ENCODE measurements at places on chromosomes 5 and 9. TPM values are rescaled to one million over a fixed set of nuclear protein-coding genes. Genes with fewer than 3 reads are reported as not detected.

OR13J1 gene
- total RNA-seq, result not detected

GLRA1 gene
- total RNA-seq, result not detected

KCNIP1 gene
- not detected for total RNA-seq

PCDHB2 gene
- not detected for total RNA-seq

DNA sequence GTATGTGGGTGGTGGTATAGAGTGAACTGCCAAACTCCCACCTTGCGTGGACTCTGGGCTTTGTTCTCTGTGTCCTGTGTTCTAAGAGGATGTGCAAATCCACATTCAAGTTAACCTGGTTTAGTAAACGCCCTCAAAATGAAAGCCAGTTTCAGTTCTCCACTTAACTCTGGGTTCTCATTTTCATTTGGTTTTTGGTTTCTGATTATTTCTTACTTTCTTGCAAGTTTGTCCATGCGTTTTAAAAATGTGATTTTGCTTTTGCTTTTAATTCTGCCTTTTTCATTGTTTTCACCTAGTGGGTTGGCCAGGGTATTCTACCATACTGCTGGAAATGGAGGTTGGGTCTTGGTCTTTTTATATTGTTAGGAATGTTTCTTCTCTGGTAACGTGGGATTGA lies 38.2 kb downstream of the GALNT10 start:
- DNase-seq, result no peak

GRCh38 chr5:116652903-116653302 lies 78.3 kb upstream of the SEMA6A start:
- DNase-seq, result no peak

DNA sequence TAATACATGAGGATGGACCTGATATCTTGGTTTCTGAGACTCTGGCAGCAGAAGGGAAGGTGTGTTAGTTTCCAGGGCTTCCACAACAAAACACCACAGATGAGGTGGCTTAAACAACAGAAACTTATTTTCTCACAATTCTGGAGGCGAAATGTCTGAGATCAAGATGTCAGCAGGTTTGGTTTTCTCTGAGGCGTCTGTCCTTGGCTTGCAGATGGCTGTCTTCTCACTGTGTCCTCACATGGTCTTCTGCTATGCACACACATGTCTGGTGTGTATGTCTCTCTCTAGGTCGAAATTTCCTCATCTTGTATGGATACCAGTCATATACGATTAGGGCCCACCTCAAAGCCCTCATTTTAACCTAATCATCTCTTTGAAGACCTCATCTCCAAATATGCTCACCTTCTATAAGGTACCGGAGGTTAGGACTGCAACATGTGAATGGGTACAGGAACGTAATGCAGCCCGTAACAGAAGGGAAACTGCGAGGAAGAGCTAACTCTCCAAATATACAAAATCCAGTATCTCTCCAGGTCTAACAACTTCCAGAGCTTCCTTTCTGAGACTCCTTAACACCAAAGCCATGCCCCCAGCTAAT lies 139.8 kb upstream of the SMARCA2 start:
- DNase-seq, result no peak

GRCh38 chr5:171388816-171389168 lies 1.1 kb downstream of the NPM1 start:
- DNase-seq, result peak; percentile 51

GRCh38 chr5:168781941-168782571 lies 202.9 kb upstream of the PANK3 start:
- no peak for DNase-seq

DNA sequence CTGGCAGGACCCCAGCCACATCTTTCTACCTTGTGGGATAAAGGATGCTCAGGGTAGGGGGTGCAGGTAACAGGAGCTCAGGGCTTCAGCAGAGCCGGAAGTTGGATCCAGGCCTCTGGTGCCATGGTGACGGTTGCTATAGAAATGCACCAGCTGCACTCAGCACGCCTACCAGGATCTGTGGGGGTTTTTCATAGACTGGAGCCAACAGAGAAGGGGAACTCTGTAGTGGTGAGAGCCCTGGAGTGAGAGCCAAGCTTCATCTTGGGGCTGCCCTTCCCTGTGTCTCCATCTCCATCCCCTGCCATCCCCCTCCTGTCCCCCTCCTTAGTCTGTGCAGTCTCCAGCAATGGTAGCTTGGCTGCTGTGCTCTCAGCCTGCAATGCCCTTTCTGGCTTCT lies 27.5 kb upstream of the BOD1 start:
- no peak for DNase-seq

DNA sequence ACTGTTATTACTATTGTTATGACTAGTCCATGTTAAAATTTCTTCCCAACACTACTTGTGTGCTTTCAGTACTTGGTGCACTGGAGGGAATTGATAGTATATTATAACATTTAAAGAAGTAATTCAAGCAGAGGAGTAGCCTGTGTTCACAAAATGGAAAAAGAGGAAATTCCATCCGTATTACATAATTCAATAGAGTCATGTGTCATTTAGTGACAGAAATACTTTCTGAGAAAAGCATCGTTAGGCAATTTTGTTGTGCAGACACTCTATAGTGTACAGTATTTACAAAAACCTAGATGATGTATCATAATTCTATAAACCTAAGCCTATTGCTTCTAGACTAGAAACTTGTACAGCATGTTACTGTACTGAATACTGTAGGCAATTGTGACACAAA lies 78.3 kb upstream of the PCSK5 start:
- DNase-seq, result no peak

GRCh38 chr9:109907810-109908458 lies 127.9 kb downstream of the PALM2AKAP2 start:
- DNase-seq, result no peak

All from activated naive CD8-positive, alpha-beta T cell treated with anti-CD3 and anti-CD28 coated beads for 36 hours (primary cell).